ENCODE measurements at places on chromosomes 6 and 20.
A peak's percentile ranks its signal among the peaks of the same experiment; 100 is the strongest.

- no peak for DNase-seq
Observed at GRCh38 chr20:48808382-48809034, 19.3 kb downstream of the PREX1 start.

DNA sequence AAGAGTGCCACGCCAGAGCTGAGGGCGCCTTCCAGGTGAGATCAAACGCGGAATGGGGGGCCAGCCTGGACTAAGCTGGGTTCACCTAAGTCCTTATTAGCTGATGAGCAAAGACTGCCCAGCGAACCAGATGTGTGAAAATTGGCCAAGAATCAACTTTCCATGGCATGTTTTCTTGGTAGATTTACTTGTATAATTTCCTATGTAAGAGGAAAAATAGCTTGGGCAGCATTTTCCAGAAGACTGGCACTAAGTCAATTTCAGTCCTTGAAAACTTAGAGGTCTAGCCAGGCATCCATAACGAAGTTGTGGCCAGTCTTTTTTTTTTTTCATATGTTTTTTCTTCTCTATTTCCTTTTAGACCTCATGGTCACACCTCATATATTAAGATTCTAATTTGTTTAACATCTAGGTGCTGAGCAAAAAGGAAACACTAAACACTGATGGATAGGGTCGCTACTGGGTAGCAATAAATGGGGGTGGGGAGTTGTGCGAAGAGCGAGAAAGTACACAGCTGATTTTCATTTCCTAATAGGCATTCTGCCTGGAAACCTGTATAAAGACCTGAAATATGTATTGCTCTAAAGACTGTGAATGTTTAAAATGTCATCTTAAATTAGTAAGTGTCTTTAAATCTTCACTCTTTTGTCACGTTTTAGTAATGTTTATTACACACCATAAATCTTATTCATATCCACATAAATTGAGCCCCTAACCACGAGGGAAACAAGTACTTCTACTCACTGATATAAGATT, 188.8 kb downstream of the CD83 start:
- no peak for DNase-seq

DNA sequence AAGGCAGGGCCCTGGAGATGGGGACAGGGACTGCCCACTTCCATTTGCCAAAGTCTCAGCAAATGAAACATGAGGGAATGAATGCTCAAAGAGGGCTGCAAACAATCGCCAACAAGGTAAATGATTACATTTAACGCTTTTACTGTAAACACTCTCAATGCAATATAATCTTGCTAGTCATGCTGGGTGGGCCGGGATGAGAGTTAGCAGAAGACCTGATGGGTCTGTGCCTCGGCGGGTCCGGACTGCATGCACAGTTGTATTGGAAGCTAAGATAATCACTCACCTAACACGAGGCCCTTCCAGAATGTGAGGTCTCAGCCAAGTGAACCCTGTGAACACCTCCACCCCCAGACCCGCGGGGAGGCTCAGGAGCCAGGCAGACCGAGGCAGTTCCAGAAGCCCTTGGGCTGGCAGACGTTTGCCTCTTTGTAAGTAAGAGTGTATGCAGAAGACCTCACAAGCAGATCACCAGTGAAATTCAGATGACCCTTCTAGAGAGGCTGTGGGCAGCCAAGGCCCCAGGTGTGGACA, 4.7 kb upstream of the SLCO4A1 start:
- no peak for DNase-seq

DNA sequence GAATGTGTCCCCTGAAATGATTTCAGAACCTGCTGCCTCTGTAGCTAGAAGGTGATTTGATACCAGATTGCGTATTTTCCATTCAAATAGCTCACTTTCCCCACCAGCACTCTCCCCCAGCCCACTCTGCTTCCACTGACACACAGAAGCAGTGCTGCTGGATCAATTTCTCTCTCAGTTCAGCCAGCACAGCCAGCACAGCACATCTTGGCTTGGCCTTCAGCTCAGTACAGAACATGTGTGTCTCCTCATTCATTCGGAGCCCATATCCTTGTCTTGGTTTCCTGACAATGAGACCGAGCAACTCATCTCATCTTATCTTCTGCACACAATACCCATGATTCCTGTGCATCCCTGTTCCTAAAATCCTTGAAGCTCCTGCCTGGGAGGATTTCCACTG, 33.8 kb upstream of the CD83 start:
- no peak for DNase-seq

DNA sequence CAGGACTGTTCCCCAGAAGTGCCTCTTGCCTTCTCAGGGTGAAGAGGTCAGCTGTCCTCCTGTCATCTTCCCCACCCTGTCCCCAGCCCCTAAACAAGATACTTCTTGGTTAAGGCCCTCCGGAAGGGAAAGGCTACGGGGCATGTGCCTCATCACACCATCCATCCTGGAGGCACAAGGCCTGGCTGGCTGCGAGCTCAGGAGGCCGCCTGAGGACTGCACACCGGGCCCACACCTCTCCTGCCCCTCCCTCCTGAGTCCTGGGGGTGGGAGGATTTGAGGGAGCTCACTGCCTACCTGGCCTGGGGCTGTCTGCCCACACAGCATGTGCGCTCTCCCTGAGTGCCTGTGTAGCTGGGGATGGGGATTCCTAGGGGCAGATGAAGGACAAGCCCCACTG, 9.8 kb downstream of the PI16 start:
- no peak for DNase-seq

DNA sequence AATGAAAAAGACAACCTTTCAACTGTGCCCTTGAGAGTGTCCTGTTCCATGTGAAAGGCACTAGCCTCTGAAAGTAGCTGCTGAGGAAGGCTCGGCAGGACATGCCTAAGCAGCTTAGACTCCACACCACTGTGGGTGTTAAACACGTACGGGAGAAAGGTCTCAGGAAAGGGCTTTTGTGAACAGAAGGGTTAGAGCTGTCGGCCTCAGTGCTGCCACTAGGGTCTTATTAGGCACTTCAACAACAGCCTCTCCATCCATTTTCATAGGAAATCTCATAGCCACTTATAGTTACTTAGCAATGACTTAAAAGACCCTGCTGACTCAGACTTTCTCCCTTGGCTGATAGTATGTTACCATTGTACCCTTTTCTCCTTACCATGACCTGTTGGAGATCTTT, 662.8 kb downstream of the TBC1D32 start:
- DNase-seq, result peak; percentile 5

- DNase-seq, result no peak
Observed at GRCh38 chr6:107656401-107656800, 166.5 kb downstream of the SOBP start.

DNA sequence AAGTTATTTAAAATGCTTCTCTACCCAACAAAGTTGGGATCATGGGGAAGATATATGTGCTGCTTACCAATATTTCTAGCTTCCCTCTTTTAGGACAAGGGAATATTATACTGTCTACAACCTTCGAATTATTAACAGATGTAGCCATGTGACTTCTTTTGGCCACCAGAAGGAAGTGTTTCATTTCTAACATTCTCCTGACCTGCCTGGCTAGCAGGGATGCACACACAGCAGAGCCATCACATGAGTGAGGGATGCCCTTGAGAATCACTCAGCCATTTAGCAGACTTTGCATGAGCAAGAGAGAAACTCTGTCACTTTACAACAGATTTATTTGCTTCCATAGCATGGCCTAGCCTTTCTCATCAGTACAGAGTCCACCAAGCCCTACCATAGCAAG, 230.7 kb upstream of the MARCKS start:
- DNase-seq, result no peak

DNA sequence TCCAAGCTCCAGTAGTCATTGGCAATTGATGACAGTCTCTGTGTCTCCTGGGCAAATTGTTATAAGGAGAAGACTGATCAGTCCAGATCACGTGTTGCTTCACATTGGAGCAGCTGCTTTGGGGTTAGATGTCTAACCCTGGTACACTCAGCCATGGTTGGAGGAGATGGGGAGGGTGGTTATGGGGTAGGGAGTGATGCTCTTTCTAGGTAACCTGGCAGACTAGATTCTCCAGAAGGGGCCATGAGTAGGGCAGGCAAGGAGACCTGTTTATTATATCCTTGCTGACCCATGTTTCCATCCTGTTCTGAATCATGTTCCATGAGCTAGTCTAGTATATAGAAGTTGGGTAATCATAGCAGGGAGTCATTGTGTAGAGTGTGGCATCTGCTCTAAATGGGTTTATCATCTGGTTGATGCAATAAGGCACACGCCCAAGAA, 50.8 kb upstream of the BACH2 start:
- DNase-seq, result no peak

GRCh38 chr6:140040396-140040795, 665.9 kb upstream of the CITED2 start:
- DNase-seq, result peak; percentile 42

GRCh38 chr6:147704691-147705090, 196.2 kb downstream of the SAMD5 start:
- DNase-seq, result no peak

- DNase-seq, result no peak
Observed at GRCh38 chr6:165679326-165679725, 16.3 kb upstream of the PDE10A start.

GRCh38 chr6:3882866-3883265, 33.7 kb downstream of the FAM50B start:
- DNase-seq, result no peak

DNA sequence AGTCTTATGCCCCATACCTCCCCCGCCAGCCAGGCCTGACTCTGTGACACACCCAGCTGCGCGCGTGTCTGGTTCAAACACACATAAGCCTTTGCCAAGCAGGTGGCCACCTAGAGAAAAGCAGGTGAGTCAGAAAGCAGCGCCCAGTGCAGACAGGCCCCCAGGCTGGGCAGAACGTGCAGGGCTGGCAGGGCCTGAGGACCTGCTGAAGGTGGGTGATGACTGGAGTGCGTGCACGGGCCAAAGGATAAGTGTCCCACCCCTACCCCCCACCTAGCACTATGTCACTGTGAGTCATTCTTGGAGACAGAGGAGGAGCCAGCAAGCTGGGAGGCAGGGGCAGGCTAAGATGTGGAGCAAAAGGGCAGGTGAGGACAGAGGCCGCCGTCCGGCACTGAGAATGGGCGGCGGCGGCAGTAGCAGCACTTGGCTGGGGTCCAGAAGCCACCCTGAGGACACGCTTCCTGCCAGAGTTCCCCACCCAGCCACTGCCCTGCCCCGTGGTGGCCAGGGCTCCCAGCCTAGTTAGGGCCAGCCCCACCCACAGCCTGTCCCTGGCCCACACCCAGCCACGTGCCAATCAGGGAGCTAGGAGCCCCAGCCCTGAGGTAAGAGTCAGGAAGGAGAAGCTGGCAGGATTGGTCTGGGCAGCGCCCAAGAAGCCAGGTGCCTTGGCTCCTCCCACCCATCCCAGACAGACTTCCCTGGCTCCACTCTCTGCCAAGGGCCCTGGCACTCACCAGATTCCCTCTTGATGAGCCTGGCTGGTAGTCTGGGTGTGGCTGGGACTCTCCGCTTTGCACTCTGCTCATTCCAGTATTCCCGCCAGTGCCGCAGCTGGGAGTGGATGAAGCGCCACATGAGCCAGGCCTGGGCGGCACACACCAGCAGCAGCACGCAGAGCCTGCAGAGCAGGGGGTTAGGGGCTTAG, 72.7 kb downstream of the TRAM2 start:
- DNase-seq, result no peak

DNA sequence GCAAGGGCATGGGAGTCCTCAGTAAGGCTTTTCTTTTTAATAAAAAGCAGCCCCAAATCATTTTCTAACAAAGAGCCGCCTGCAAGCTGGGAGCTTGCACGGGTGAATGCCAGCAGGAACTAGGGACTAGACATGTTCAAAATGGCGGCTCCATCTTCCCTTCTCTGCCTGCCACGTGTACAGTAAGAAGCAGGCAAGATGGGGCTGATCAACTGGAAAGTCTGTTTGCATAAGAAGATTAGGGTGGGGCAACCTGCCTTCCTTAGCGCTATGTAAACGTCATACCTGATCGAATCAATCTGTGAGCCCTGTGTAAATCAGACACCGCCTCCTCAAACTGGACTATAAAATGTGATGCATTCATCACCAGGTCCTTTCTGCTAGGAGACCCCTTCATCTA, 299.4 kb upstream of the SOX4 start:
- no peak for DNase-seq

- no peak for DNase-seq
Observed at GRCh38 chr6:4041480-4041879, 37.5 kb downstream of the FAM217A start.

GRCh38 chr6:169427856-169428255, 174.2 kb upstream of the THBS2 start:
- DNase-seq, result no peak

DNA sequence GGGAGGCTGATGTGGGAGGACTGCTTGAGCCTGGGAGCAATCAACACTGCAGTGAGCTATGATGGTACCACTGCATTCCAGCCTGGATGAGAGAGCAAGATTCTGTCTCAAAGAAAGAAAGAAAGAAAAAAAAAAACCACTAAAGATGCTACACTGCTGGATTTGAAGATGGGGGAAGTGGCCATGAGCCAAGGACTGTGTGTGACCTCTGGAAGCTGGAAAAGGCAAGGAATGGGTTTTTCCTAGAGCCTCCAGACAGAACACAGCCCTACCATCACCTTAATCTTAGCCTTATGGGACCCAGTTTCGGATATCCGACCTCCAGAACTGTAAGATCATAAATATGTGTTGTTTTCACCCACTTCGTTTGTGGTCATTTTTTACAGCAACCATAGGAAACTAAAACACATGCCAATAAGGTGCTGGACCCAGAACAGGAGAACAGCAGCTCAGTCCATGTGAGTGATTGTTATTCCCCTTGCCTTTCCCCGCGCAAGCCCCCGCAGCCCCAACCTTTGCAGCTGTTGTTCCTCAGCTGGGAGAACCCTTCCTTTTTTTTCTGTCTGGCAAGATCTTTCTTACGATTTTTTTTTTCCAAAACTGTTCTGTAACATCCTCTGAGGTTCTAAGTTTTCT, 11.1 kb upstream of the VAPB start:
- no peak for DNase-seq

Data from RKO (cell line).